Airway epithelial cell (primary cell): ENCODE measurements at places on chromosomes 7 and 10. TPM values are rescaled to one million over a fixed set of nuclear protein-coding genes. Genes with fewer than 3 reads are reported as not detected.

NFE2L3 gene
- 11.4 and 12.5 TPM in 2 replicates for total RNA-seq

SH2B2 gene
- total RNA-seq, result 4.0 and 6.1 TPM in 2 replicates

FBH1 gene
- 54.0 and 62.8 TPM in 2 replicates for total RNA-seq

MSS51 gene
- 0.28 and 0.92 TPM in 2 replicates for total RNA-seq

TMEM176A gene
- not detected in 2 replicates for total RNA-seq

PPP1R3C gene
- total RNA-seq, result 4.4 and 6.7 TPM in 2 replicates

IGFBP3 gene
- total RNA-seq, result 5.6 and 9.3 TPM in 2 replicates

VWA2 gene
- 2.1 and 2.8 TPM in 2 replicates for total RNA-seq

UTF1 gene
- total RNA-seq, result not detected in 2 replicates

MRPS17 gene
- total RNA-seq, result 11.1 and 16.0 TPM in 2 replicates

SUN3 gene
- total RNA-seq, result not detected in 2 replicates

ZNF804B gene
- not detected in 2 replicates for total RNA-seq

NPSR1 gene
- not detected in 2 replicates for total RNA-seq

CCL24 gene
- not detected in 2 replicates for total RNA-seq

WIPF3 gene
- total RNA-seq, result 0.14 and 0.79 TPM in 2 replicates

ADD3 gene
- total RNA-seq, result 30.5 and 34.0 TPM in 2 replicates

KLLN gene
- total RNA-seq, result 0.28 and 0.63 TPM in 2 replicates

CHST15 gene
- 15.0 and 19.7 TPM in 2 replicates for total RNA-seq

NT5C2 gene
- total RNA-seq, result 49.7 and 62.6 TPM in 2 replicates

PLOD3 gene
- 33.3 and 47.8 TPM in 2 replicates for total RNA-seq

SPDYE1 gene
- not detected in 2 replicates for total RNA-seq

HPS6 gene
- total RNA-seq, result 49.8 and 52.5 TPM in 2 replicates

AOC1 gene
- 0.14 TPM in 1 of 2 replicates, not detected in the other for total RNA-seq

INSYN2A gene
- under 0.01 TPM in 1 of 2 replicates, not detected in the other for total RNA-seq
